ENCODE measurements at places on chromosomes 7 and 10.

DNA sequence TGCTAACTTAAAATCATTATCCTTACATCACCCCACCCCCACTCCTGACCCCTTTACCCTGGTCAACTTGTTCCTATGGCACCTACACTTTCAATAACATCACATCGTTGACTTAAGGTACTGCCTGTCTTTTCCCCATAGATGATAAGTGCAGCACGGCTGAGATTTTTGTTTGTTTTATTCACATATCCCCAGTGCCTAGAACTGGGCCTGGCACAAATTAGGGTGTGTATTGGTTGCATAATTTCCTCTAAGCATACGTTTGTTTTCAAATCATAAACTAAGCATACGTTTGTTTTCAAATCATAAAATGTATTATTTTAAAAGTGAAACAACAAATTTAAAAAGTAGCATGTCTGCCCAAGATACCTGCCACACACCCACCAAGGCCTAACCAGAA, 35.3 kb downstream of the ANXA11 start:
- no peak for DNase-seq

GRCh38 chr10:114167985-114168384, 6.0 kb downstream of the CCDC186 start:
- DNase-seq, result no peak

- DNase-seq, result no peak
Measured at GRCh38 chr7:134802762-134803161, 23.3 kb downstream of the CALD1 start.

- peak; percentile 97 for DNase-seq
Measured at GRCh38 chr10:4431114-4431863, 394.7 kb upstream of the AKR1E2 start.

- DNase-seq, result no peak
Measured at GRCh38 chr7:116786791-116787443, 75.5 kb upstream of the CAPZA2 start.

DNA sequence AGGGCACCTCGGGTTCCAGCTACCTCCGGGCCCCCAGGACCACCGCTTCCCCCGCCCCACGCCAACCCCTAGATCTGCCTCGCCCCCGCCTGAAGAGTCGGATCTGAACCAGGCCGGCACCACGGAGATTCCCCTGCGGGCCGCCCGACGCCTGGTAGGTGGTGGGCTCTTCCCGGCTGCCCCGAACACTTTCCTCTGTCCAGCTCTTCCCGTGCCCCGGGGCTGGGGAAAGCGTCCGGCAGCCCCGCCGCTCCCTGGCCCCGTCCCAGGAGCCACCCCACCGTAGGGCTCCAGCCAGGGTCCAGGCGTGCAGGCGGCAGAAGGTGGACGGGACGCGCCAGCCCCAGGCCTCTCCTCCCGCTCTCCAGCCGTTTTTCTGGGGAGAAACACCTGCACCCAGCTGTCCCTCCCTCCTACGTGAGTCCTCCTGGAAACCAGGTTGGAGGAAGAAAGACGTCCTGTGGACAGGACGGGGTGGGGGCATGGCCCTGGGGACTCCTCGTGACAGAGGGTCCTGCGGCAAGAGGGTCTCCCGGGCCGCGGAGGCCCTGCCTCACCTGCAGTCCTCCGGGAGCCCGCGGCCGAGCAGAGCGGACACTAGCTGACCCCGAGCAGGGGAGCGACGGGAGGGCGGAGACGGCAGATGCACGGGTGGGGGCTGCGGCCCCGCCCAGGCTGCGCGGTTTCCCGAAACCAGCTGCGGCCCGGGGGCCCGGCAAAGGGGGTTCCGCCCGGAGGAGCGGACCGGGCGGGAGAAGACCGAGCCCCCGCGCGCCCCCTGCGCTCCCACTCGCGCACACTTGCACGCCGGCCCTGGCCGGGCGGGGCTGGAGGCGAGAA, at the start of gene TMEM176B:
Gene TMEM176B (minus strand): TSS at position 624 of the 840 bp plus-strand sequence. CDS start 3,795 bp downstream, outside the sequence.
- no peak for DNase-seq

GRCh38 chr10:126315494-126316177, 72.6 kb downstream of the ADAM12 start:
- peak; percentile 86 for DNase-seq

DNA sequence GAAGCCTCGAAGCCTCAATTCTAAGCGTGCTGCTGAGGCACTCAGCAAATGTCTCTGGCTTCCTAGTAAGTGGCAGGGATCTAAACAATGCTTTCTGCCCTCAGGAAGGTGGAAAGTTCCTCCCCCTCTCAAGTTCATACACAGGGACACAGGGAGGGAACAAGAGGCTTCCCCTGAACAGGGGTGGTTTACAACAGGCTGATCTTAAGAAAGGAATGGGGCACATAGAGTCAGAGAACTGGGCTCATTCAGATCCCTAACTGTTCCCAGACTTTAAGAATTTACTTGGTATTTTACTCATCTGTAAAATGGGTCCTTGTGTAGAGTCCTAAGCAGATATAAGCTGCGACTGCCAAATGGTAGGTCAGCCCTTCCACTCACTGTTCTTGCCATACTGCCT, 2.5 kb downstream of the TNS3 start:
- no peak for DNase-seq

- DNase-seq, result no peak
Measured at GRCh38 chr7:25779002-25779546, 372.9 kb upstream of the NFE2L3 start.

- no peak for DNase-seq
Measured at GRCh38 chr7:2701832-2702593, 14.0 kb downstream of the AMZ1 start.

DNA sequence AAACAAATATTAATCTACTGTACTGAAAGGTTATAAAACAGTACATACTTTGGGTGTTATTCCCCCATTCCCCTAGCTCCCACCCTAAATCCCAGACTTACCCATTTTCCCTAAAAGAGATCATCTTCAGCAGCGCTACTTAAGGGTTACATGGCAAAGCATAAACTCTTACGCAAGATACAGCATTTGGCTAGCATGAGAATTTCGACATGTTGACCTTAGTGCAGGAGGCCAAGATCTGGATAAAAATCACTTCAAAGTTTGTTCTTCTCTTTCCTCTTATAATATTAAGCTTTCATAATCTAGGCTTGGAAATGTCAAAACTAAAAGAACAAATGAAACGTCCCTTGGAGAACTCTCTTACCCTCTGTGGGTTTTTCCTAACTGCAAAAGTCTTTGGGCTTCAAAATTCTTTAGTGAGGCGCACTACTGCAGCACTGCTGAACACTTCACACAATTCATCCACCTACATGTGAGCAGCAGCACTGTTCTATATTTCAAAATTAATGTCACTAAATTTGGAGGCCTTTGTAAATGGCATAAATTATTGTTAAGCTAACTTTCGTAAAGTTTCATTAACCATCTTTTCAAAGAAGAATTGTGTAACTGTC, 59.5 kb upstream of the PDLIM1 start:
- DNase-seq, result no peak

DNA sequence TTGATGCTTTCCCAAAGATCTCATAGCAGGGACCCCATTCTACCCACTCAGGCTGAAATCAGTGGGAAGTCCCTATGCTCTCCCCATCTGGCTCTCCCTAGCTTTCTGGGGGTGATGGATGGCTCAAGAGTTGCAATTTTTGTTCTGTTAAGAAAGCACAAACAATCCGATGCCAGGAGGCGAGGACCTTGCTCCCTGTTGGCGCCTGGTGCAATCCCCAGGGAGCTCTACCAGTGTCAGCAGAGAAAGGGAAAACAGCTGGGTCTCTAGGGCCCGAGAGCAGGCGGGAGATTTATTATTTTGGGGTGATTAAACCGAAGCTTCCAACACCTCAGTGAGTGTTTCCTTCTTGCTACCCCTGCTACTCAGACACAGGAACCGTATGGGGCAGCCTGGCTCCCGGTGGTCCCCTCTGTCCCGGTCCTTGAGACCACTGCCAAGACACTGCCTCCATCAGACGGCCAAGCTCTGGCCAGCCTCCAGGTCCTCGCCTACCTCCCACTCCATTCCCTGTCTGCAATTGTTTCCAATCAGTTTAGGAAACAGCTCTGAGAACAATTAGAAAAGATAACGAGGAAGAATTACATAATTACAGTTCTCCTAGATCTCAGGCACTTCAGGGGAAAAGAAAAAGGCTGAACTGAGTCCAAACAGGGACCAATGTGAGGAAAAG, 147.9 kb downstream of the PLXNA4 start:
- DNase-seq, result no peak

DNA sequence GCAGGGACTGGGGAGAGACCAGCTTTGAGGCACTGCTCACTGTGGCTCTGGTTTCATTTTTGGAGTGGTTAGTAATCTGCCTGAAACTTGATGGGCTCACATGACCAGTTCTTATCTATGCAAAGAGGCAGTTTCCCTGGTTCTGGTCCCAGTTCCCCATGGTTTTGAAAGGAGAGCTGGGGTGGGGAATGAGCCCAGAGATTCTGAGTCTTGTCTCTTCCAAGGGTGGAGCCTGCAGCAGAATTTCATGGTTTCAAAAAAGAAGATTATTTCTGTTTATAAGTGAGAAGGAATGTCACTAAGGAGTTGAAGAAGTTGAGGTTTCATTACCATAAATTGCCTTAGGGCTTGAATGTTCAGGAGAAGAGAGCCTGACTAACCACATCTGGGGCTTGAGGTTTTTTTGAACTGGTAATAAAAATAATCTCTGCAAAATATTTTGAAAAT, 190.2 kb upstream of the HABP2 start:
- DNase-seq, result peak; percentile 22

DNA sequence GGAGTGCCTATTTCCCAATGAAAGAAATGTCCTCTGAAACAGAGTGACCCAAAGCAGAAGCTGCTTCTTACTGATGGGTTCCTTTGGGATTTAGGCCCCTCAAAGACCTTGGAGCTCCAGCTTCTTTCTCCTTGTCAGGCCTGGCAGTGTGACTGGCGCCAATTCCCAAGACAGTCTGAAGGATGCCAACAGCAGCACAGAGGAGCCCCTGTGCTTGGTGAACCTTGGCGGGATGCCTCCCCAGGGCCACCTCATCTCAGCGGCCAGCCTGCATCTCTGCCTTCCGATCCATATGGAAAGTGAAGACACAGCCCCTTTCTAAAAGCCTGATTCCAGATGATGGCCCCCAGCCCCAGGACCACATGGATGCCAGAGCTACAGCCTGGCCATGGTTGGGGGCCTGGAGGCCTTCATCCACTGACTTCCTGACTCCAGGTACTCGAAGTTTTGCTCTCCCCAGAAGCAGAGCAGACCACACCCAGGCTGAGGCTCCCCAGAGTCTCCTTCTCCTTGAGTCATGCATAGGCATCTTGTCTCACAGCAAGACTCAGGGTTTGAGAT, 45.4 kb downstream of the FBXW4 start:
- DNase-seq, result no peak

GRCh38 chr7:82032901-82033300, 263.1 kb upstream of the HGF start:
- DNase-seq, result no peak

- DNase-seq, result no peak
Measured at GRCh38 chr7:90660100-90660499, 64.0 kb downstream of the CDK14 start.

- DNase-seq, result no peak
Measured at GRCh38 chr7:138355254-138355653, 104.8 kb upstream of the TRIM24 start.

GRCh38 chr7:22868509-22868908, 45.9 kb upstream of the TOMM7 start:
- DNase-seq, result no peak

- DNase-seq, result no peak
Measured at GRCh38 chr10:89388806-89389205, 3.6 kb upstream of the IFIT1 start.

GRCh38 chr10:107166403-107166802, 1.9 kb upstream of the SORCS1 start:
- DNase-seq, result no peak

DNA sequence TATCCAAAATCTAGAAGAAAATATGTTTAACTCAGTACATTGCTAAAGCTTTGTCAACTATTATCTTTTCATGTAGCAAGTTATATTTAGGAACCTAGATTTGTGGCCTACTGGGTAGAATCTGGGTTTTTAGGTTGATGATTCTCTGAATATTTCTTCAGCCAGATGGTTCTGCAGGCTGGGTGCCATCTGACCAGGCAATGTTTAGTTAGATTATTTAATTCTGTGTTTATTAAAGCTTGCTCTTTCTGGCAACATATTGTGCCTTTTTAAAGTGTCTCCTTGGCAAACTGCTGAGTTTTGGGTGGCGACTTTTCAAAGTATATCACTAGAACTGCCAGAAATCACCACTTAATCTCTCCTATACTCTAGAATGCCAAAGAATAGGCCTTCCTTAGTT, 114.1 kb downstream of the LHFPL3 start:
- DNase-seq, result no peak

DNA sequence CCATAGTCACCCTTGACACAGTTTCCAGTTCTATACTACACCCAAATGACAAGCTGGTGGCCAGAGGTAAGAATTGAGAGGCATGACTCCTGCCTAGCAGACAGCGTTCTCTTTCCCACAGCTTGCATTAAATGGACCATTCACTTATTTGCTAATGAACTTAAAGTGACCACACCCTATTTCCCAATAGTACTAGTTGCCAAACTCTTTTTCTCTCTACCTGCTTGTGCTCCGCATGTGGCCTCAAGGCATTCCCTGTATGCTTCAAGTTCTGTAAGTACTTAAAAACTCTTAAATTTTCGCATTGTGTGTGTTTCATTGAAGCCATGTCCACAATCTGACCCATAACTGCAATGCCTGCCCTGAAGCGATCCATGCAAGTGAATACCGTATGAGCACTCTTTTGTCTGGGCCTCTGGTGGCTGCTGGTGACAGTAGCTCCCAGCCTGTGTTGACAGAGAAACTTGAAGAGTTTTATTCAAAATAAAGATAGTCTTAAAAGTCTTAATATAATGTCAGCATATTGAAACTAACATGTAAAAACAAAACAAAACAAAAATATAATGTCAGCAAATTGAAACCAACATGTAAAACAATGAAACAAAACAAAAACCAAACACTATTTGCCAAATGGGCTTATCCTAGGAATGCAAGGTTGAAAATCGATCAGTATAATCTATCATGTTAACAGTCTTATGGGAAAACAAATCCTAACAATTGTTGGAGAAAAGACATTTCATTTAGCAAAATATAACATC, 73.6 kb downstream of the CCSER2 start:
- no peak for DNase-seq

- peak; percentile 59 for DNase-seq
Measured at GRCh38 chr7:151078233-151079040, 2.2 kb downstream of the FASTK start.

DNA sequence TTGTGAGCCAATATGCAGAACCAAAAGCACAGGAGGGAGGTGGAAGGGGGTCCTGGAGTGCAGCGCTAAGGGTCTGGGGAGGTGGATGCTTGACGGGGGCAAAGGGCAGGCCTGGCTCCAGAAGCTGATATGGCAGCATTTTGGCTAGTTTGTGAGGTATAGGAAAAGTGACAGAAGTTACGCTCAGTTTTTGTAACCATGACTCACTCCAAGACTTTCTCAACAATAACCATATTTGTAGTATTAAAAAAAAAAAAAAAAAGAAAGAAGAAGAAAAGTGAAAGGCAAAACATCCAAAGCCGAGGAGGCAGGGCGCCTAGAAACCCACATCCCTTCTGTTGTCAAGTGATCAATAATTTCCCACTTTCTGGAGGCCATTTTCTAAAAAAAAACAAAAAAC, 92.3 kb downstream of the RNF216 start:
- peak; percentile 49 for DNase-seq

DNA sequence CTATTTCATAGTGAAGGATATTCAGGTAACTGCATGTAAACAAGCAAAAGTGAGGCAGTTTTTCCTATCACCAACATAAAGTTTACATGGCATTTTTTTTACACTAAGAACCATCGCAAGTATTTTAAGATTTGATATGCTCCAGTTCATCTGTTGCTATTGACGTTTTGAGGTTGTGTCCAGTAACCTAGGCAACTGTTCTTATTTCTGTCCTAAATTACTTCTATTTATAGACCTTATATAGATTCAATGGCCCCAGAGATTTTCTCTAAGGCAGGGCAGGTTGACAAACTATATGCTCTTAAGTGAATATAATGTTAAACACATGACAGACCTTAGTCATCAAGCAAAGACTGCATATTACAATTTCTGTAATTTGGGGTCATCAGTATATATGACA, 830.2 kb upstream of the LRRTM3 start:
- no peak for DNase-seq
